ENCODE measurements at places on chromosomes 3 and 15.

GRCh38 chr3:14536055-14536815 lies 3.9 kb downstream of the GRIP2 start:
- DNase-seq, result no peak

- DNase-seq, result no peak
Measured at GRCh38 chr3:100891827-100892226, 101.4 kb downstream of the ABI3BP start.

GRCh38 chr15:72205273-72205672 lies 7.7 kb upstream of the GRAMD2A start:
- no peak for DNase-seq

- DNase-seq, result no peak
Measured at GRCh38 chr3:181899702-181900101, 188.0 kb downstream of the SOX2 start.

DNA sequence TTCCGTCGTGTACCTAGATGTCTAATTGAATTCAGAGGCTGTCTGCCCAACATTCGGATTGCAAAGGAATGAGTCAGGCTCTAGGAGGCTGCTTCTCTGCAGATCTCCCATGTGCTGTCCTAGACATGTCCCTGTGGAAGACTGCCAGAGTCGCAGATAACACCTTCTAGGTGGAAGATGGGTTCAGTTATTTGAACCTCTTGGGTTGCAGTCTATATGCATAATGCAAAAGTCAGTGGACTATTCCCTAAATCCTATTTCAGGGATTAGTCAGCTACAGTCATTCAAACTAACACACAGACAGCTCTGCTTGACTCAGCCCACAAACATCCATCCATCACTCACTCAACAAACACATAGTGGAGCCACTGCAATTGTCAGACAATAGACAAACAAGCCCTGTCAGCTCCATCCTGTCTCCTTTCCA lies 300.0 kb upstream of the CTNNB1 start:
- no peak for DNase-seq

- no peak for DNase-seq
Measured at GRCh38 chr15:89506026-89506686, 9.8 kb upstream of the RHCG start.

- no peak for DNase-seq
Measured at GRCh38 chr15:80214910-80215309, 37.1 kb downstream of the CTXND1 start.

GRCh38 chr15:81038975-81039607 lies 38.4 kb downstream of the TLNRD1 start:
- no peak for DNase-seq

DNA sequence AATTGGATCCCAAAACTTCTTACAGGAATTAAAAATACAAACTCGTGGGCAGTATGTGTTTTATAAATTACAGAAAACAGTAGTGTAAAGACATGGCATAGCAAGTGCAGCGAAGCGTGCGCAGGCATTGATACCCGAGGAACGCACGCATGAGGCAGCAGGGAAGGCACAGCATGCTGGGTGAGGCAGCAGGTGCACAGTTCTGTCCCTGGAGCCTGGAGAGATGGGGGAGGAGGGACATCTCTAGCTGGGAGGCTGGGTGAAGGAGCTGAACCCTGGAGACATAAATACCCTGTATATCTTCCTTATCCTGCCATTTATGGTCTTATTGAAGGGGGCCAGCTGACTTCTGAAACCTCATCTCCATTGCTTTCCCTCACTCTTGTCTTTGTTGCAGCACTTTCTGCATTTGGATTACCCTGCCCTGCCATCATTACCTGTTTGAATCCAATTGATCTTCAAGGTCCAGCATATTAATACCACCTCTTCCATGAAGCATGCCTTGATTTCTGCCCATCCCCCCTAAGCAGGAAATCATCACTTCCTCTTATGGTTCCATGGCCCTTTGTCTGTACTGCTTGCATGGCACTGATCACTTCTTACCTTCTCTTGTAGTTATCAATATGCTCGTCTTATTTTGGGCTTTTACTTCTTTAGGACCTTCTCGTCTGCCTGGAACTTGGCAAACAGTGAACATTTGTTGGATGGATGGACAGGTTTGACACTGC lies 20.5 kb downstream of the LPP start:
- DNase-seq, result no peak

DNA sequence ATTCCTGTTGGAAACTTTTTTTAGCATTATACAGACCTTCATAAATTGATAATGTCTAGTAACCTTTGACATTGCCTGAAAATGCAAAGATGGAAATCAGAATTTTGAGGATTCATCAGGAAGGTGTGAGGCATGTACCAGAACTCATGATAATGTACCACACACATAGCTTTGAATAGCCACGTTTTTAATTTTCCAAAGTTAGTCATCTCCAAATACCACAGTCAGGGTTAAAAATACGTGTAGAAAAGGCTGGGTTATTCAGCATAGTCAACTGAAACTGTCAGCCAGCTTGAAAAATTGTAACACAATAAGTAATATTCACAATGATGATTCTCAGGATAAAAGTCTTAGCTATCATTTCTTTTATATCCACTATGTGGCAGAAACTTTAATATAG lies 102.0 kb upstream of the THRB start:
- no peak for DNase-seq

- DNase-seq, result no peak
Measured at GRCh38 chr3:16304061-16305010, 39.3 kb downstream of the OXNAD1 start.

GRCh38 chr3:149810846-149811245 lies 2.2 kb upstream of the RNF13 start:
- no peak for DNase-seq

DNA sequence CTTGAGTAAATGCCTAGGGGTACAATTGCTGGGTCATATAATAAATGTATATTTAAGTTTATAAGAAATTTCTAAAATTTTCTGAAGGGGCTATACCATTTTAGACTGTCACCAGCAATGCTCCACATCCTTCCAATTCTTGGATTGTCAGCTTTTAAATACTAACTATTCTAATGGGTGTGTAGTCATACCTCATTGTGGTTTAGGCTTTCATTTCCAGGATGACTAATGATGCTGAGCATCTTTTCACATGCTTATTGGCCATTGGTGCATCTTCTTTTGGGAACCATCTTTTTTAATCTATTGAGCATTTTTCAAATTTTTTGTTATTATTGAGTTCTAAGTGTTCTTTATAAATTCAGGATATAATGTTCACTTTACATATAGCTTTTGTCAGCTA lies 52.5 kb upstream of the CORO2B start:
- peak; percentile 23 for DNase-seq
